T follicular helper cell (primary cell): ENCODE measurements at places on chromosomes 11 and 22.

DNA sequence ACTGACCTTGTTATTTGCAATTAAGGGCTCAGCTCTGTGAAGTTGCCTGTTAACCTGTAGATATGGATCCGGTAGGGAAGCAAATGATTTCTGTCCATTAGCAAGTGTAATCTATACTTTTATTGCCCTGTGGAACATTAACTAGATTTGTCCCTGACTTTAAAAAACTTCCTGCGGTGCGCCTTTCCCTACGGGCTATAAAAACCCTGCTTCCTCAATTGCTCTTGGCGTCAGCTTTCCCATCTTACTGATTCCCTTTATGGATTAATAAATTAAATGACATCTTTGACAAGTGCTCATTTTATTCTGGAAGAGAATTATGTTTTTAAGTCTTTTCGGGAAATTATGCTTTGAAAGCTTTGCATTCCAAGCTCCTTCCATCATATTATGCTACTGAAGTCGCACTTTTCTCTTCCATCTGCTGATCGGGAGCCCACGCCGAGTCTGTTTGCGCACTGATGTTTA lies 18.3 kb upstream of the CLMP start:
- no peak for DNase-seq

GRCh38 chr11:103013421-103013820 lies 57.9 kb upstream of the MMP13 start:
- no peak for DNase-seq

- DNase-seq = no peak
Observed at GRCh38 chr22:39388261-39389011, 11.1 kb upstream of the TAB1 start.

- DNase-seq = no peak
Observed at GRCh38 chr11:118233377-118233776, 8.6 kb upstream of the JAML start.

- no peak for DNase-seq
Observed at GRCh38 chr11:104637662-104638170, 260.5 kb downstream of the CASP12 start.
